ENCODE measurements at places on chromosomes 12 and 14.

- no peak for DNase-seq
These were observed 209.0 kb downstream of the TMTC3 start for GRCh38 chr12:88351146-88351545.

GRCh38 chr14:75851574-75851866 is 130.3 kb downstream of the TGFB3 start:
- no peak for DNase-seq

- DNase-seq = no peak
These were observed 29.4 kb downstream of the ACAD10 start for GRCh38 chr12:111715279-111715678.

DNA sequence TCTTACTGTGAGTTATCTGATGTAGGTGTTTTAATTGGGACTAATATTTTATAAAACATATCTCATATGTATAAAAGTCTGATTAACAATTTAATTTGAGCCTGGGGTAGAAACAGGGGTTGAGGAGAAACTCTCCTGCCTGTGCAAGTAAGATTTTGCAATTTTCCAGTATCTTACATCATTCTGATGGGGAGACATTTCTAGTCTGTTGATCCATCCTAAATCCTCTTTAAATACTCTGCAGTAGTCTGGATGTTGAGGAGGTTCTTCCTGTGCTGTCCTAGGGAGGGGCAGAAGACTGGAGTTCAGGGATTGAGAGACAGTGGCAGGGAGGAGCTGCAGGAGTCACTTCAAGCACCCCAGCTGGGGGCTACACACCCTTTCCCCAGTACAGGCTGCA is 287.8 kb downstream of the ADGRD1 start:
- DNase-seq = no peak

- no peak for DNase-seq
These were observed 27.9 kb downstream of the KCNMB4 start for GRCh38 chr12:70393787-70394499.

DNA sequence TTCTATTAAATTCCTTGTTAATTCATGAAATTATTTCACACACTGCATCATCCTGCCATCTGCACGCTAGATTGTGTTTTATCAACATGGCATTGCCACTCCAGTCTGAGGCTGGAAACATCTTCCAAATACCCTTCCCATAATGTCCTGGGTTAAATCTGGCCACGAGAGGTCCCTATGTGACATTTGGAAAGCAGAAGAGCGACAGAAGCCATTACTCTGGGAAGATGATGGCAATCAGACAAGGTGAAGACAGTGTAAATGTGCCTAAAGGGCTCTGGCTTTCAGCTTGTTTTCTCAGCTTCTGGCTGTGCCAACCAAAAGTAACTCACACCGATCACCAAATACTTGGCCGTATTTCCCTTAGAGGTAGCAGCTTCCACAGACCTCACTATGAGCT is 144.8 kb downstream of the CAPZA3 start:
- DNase-seq = no peak

- DNase-seq = no peak
These were observed 18.9 kb downstream of the HEATR5A start for GRCh38 chr14:31401369-31401932.

- no peak for DNase-seq
These were observed 47.2 kb downstream of the TESPA1 start for GRCh38 chr12:54937376-54937775.

GRCh38 chr14:106578481-106578880 is 1052.1 kb downstream of the TMEM121 start:
- DNase-seq = no peak

DNA sequence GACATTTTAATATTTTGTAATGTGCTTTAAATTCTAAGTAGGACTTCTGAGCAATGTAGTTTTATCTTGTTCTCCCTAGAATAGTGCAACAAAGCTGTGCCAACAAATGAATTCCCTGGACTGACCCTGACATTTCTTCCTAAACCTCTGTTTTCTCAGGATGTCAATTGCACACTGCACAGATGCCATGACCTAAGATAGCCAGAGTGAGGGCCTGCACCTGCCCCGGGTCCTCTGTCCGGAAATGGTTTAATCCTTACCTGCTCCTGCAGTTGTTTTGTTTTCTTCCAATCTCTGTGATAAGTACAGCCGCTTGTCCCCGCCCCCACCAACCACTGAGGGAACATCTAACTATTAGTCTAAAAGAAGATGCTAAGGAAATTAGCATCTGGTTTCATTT is 831.5 kb downstream of the GALC start:
- DNase-seq = no peak

DNA sequence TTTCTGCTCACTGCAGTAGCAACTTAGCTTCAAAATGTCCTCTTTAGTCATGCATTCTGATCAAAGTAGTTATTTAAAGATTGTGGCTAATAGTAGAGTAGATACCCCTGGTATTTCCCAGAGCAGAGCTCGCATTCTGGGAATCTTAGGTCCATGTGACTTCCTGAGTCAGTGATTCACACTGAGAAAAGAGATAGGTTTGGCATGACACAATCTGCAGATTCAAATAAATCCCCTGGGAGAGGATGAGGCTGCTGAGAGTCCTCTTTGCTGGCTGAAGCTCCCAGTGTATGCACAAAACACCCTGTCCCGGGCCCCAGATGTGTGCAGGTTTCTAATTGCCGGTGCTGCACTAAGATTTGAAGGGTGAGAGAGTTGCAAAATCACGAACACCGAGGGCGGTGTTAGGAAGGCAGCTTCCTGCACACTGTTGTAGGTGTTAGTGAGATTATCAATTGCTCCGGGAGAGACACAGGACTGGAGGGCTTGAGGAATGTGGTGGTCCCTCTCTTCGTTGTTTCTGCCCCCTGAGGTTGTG is 233.2 kb downstream of the NRXN3 start:
- DNase-seq = no peak

DNA sequence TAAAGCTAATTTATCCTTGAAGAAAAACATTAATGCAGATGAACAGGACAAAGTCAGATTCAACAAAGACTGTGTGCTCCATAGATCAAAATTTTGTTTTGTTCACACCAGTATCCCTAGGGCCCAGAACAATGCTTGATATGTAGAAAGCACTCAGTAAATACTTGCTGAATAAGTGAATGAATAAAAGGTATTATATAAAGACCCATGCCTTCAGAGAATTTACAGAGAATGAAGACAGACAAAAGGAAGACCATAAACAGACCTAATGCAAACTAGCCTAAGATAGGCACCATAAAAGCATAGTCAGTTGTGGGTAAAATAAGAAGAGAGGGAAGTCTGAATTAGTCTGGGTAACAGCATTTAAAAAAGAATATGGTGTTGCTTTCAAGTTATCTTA is 47.3 kb upstream of the TMCC3 start:
- DNase-seq = no peak

- DNase-seq = no peak
These were observed 53.4 kb upstream of the FOXN3 start for GRCh38 chr14:89470401-89470800.

- no peak for DNase-seq
These were observed 4.6 kb upstream of the NGB start for GRCh38 chr14:77275601-77276017.

DNA sequence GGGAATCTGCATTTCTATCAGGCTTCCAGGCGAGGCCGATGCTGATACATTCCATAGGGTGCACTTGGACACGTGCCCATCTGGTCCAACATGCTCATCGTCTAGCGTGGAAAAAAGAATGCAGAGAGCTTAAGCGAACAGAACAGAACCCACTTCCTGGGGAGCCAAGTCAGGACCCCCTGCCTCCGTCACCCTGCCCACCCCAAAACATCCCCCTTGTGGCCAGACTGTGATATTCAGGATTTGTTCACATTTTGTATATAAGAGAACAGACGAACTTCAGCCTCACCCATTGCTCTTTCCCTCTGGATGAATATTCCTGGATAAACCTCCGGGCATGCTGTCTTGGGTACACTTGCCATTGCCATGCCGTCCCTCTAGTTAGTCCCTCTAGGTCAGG is 4.3 kb upstream of the PIWIL1 start:
- no peak for DNase-seq

DNA sequence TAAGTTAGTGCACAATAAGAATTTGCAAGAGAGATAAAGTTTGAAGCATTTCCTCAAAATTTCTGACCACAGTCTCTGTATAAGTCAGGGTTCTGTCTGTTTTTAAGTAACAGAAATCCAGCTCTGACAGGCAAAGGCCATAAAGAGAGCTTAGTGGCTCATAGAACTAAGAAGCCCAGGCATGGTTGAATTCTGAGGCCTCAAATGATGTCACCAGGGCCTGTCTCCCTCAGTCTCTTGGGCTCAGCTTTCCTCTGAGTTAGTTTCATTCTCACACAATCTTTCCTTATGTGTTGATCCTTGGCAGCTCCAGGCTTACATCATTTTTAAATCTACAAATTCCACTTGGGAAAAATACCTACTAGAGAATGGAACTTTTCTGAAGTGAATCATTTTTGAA is 173.4 kb upstream of the ATP2B1 start:
- no peak for DNase-seq

DNA sequence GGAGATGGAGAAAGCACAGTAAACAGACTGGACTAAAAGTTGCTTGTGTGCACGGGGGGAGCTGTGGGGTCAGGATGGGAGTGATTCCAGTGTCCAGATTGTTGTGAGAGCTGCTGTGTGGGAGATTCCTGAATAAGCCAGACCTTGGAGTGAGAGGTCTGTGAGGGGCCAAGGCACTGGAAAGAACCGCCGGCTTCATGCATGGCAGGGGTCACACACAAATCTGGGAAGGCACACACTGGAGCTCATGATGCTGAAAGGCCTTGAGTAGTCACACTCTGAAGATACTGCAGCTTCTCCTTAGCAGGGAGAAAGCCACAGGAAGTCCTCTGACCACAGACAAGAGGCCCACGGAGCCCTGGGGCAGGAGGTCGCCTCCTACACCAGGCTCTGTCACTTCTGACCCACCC is 23.1 kb downstream of the ADCY6 start:
- no peak for DNase-seq

GRCh38 chr14:64763801-64764621 is 59.8 kb downstream of the PLEKHG3 start:
- no peak for DNase-seq

GRCh38 chr12:104510145-104510872 is 53.6 kb downstream of the CHST11 start:
- DNase-seq = no peak

GRCh38 chr12:90548595-90548994 is 406.4 kb downstream of the CCER1 start:
- no peak for DNase-seq

Measured in T-helper 22 cell (primary cell).